NCI-H187 treated with DMSO at 0.1 percent for 48 hours (cell line): ENCODE measurements at places on chromosomes 2 and 18.

DNA sequence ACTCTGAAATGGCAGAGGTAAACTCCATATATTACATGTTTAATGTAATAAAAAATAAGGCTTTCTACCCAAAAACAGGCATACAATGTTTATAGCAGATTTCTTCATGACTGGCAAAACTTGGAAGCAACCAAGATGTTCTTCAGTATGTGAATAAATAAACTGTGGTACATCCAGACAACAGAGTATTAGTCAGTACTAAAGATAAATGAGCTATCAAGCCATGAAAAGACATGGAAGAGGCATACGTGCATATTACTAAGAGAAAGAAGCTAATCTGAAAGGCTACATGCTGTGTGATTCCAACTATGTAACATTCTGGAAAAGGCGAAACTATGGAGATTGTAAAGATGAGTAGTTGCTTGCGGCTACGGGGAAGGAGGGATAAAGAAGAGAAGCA, 97.4 kb downstream of the OSR1 start:
- no peak for DNase-seq

- no peak for DNase-seq
Observed at GRCh38 chr2:235642446-235643098, 148.7 kb downstream of the AGAP1 start.

DNA sequence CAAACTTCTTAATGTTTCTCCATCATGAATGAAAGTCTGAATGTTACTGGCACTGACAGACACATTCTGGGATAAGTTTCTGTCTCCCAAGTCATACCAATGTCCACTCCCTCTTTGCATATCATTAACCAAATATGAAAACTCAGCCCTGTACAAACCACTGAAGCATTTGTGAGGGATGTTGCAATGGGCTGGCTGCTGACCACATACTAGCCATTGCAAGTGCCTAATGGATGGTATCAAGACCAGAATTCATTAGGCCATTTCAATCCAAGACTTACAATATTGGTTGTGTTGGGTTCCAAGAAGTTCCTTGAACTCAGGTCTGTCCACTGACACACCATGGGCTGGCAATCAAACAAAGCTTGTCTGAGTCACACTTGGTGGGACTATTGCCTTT, 73.8 kb downstream of the CBLN2 start:
- no peak for DNase-seq

DNA sequence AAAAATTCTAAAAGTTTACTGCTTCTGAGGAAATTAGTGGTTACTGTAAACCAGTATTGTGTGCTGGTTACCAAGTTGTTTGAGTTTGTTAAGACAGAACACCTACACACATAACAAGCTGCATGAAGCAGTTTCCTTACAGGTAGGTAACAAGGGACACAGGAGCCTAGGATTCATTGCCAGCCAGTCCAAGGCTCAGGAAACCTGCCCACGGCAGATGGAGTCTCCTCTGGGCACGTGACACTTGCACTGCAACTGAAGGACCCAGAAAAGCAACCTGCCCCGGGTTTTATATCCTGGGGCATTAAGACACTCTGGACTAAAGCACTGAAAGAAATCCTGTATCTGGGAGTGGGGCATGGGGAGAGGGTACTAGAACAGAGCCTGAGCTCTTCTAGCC, 639.3 kb downstream of the ADCYAP1 start:
- no peak for DNase-seq

GRCh38 chr2:20972110-20972509, 71.8 kb downstream of the APOB start:
- DNase-seq = no peak

GRCh38 chr2:152588998-152589397, 128.3 kb downstream of the PRPF40A start:
- no peak for DNase-seq

- no peak for DNase-seq
Observed at GRCh38 chr2:66587216-66587615, 152.3 kb downstream of the MEIS1 start.
